Kidney capillary endothelial cell (primary cell): ENCODE measurements at places on chromosomes 7 and 10.

- no peak for DNase-seq
Observed at GRCh38 chr10:71482620-71483019, 85.9 kb downstream of the CDH23 start.

GRCh38 chr10:15211464-15211979 lies 43.0 kb upstream of the NMT2 start:
- peak; percentile 62 for DNase-seq

GRCh38 chr10:13327534-13327933 lies 20.6 kb downstream of the SEPHS1 start:
- no peak for DNase-seq

GRCh38 chr10:81876253-81877077 lies 1.5 kb downstream of the NRG3 start:
- no peak for DNase-seq

GRCh38 chr10:127410030-127410429 lies 139.1 kb upstream of the NPS start:
- no peak for DNase-seq

DNA sequence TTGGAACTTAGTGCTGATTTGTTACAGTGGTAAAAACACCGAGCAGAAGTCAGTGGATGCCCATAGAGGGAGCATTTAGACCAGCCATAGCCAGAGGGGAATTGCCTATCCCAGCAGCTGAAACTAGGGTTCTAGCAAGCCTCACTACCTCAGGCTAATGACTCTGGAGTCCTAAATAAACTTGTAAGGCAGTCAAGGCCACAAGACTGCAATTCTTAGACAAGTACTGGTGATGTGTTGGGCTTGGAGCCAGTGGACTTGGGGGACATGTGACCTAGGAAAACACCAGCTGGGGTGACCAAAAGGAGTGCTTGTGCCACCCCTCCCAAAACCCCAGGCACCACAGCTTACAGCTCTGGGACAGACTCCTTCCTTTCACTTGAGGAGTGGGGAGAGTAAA lies 209.0 kb downstream of the MAGI2 start:
- no peak for DNase-seq

DNA sequence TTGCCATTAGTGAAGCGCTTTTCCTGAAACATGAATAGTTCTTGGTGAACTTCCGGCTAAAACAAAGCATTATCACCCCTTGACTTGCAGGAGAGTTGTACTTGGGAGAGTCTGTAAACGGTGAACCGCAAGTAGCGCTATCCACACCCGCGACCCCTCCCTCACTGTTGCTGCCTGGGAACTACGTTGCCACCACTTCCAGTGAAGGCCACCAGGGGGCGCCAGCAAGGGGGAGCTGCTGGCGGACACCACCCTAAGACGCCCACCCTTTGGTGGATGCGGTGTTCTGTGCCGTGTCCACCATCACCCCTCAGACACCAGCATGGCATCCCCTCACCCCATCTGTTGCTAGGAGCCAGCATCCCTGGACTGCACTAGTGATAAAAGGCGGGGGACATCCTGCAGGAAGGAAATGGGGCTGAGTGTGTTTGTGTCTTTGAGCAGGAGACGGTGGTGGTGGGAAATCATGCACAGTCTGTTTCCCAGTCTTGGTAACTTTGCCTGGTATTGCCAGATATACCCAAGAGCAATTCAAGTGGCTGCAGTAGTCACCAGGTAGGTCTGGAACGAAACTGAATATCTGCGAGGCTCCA lies 298.2 kb downstream of the FRMD4A start:
- DNase-seq, result peak; percentile 38

GRCh38 chr10:35019041-35020024 lies 70.8 kb downstream of the CUL2 start:
- DNase-seq, result no peak

- DNase-seq, result no peak
Observed at GRCh38 chr10:89591111-89591795, 53.8 kb downstream of the PANK1 start.

DNA sequence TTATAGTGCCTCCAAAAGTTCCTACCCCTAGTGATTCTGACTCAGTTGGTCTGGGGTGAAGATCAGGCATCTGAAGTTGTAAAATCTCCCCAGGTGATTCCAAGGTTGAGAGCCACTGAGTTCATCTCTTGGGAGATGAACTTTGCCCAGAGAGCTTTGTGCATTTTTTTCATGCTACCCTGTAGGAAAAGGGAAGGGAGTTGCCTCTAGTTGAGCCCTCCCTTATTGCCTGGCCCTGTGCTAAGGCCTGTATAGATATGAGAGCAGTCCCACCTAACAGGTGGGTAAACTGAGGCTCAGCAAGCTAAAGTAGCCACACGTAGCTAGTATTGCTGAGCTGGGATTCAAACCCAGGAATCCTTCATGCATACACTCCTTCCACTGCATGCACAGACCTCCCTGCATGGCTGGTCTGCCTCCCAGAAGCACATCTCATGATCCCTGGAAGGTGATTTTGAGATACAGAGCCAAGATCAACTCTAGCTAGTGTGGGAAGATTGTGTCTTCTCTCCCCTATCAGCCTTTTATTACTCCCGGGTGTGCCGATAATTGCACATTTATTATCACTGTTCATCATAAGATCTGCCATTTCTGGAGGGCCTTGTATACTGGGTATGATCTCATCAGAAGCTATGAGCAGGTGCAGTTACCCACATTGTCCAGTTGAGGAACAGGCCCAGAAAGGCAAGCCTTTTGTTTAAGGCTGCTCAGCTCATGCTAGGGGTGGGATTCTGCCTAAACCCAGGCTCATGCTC lies 47.0 kb downstream of the TBATA start:
- no peak for DNase-seq

GRCh38 chr7:105876964-105877601 lies 684 bp upstream of the ATXN7L1 start:
- no peak for DNase-seq

GRCh38 chr7:25098096-25099046 lies 26.7 kb downstream of the CYCS start:
- DNase-seq, result peak; percentile 57

DNA sequence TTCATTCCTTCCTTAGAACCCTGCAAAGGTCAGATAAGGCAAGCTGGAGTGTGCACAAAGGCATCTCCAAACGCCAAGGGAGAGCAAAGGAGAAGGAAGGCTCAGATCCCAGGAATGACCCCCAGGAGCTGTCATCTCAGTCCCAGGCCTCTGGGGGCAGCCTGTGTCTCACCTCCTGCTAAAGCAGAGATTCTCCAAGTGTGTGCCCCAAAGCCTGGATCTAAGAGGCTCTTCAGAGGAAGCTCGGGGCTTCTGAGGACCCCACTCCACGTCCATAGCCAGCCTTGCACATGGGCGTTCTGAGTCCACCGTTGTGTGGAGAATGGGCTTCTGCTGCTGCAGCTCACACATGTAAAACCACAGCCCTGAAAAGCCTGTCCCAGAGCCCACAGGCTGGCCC lies 5.1 kb upstream of the GRID1 start:
- DNase-seq, result no peak

- DNase-seq, result no peak
Observed at GRCh38 chr7:2357571-2357970, 2.9 kb downstream of the EIF3B start.

- no peak for DNase-seq
Observed at GRCh38 chr7:80677629-80678028, 39.2 kb downstream of the CD36 start.

DNA sequence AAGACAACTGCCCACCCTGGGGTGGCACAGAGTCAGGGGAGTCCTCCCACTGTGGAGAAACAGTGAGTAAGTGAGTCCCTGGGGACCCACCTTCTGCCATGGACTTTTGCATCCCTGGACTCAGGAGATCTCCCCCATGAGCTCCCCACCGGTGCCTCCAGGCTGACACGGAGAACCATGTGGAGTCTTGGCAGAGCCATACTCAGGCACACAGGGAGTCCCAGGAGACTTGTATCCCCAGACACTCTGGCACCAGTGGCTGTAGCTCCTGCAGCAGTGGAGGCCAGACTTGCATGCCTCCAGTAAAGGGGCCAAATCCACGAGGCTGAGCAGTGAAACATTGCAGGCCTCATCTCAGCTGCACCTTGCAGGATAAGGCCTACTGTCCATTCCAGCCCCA lies 791.4 kb downstream of the PCDH15 start:
- DNase-seq, result no peak

DNA sequence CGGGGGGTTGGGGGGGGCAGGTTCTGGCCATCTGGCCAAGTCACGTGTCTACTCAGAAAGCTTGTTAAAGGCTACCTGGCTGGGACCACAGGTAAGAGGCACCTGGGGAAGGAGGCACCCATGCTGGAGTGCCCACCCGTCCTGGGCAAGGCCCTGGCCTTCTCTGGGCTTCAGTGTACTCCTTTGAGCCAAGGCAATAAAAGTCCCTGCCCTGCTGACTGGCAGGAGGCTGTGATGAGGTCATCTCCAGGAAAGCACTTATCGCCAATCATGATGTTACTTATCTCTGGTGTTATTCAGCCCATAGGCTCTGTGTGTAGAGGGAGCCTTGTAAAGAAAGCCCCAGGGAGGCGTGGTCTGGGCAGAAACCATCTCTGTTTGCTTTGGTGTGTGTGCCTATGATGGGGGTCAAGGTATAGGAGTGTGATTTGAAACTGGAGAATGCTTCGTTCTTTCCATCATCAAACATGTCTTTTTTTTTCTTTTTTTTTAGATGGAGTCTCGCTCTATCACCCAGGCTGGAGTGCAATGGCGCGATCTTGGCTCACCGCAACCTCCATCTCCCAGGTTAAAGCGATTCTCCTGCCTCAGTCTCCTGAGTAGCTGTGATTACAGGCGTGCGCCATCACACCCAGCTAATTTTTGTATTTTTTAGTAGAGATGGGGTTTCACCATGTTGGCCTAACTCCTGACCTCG lies 2.5 kb upstream of the CLDN4 start:
- peak; percentile 50 for DNase-seq

DNA sequence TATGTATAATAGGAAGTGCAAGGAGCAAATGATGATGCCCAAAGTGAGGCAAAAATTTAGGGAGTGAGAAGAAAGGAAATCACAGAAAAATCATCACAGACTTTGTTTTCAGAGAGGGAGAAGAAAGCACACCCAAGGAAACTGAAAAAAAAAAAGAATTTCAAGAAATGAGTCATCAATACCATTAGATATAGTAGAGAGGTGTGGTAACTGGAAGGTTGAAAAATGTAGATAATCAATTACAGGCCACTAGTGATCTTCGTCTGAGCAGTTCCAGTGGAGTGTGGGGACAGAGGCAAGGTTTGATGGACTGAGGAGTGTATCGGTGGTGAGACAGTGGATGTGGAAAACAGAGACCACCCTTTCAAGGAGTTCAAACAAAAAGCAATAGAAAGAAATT lies 31.7 kb downstream of the ASB4 start:
- no peak for DNase-seq

- no peak for DNase-seq
Observed at GRCh38 chr7:138434597-138435019, 25.5 kb upstream of the TRIM24 start.

GRCh38 chr10:103800789-103801540 lies 54.4 kb downstream of the SH3PXD2A start:
- DNase-seq, result no peak

DNA sequence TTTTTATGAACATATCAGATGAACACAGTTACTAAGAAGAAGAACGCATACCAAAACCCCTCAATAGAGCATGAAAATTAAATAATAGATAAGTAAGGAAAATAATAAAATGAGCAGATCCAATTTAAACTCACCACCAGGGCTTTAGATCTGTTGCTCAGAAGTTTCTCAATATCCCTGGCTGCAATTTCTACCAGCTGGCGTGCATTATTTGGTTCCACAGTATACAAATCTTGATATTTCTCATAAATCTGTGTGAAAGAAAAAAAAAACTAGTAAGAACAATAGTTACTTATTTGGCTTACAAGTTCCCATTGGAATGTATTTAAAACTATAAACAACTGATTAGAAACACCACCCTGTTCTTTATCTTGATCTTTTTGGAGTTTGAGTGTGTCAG lies 108.6 kb downstream of the CACNA2D1 start:
- DNase-seq, result no peak

DNA sequence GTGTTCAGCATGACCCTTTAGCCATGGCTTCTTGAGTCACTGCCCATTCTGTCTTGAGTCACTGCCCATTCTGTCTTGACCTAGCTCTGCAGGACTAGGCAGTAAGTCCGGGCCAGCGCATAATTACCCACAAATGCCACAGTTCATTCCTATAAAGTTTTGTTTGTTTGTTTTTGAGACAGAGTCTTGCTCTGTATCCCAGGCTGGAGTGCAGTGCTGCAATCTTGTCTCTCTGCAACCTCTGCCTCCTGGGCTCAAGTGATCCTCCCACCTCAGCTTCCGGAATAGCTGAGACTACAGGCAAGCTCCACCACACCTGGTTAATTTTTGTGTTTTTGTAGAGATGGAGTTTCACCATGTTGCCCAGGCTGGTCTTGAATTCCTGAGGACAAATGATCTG lies 32.7 kb upstream of the TARP start:
- no peak for DNase-seq

GRCh38 chr10:118383699-118384098 lies 41.6 kb upstream of the FAM204A start:
- no peak for DNase-seq

DNA sequence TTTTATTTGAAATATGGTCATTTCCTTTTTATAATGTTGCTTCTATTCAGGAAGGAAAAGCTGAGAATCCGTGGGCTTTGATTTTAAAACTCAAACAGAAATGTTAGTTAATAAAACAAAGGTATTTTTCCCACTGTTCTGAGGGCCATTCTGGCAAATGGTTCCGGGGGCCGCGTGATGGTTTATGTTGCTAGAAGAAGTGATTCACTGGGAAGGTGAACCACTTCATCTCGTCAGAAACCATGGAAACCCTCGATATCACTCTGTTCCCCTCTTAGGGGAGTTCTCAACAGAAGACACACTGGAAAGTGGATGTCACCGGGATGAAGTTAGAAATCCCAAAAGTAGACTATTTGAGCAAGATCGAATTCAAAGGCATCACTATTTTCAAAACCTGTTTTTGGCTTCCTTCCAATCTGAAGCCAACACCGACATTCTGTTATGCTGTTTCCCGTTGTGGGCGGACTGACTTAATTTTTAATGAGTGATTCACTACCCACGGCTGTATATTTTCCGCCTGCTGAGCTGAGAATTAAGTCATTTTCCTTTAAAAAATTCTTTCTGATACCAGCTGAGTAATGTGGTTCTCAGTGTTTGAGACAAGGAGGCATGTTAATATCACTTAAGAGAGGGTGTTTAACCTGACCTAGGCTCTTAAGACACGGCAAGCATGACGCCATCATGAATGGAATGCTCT lies 84.1 kb downstream of the PTPRE start:
- peak; percentile 94 for DNase-seq

DNA sequence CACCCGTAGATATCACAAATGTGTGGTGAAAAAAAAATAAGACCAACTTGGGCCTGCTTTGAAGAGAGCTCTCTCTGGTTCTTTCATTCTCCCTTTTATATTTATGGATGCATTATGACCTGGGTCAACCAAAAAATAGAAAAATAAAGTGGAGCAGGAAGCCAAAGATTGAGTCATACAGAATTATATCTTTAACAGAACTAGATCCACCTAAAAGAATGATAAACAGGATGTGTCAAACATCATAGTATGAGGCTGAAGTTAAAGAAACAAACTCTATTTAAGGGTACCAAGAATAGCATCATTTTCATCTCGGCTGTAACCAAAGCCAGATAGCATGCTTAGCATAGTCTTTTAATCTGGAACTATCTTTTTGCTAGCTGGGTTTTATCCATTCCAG lies 28.8 kb upstream of the NMT2 start:
- DNase-seq, result peak; percentile 72

- DNase-seq, result no peak
Observed at GRCh38 chr10:1687190-1687589, 50.1 kb downstream of the ADARB2 start.

- DNase-seq, result peak; percentile 27
Observed at GRCh38 chr7:21850531-21851285, 95.0 kb downstream of the CDCA7L start.

- DNase-seq, result no peak
Observed at GRCh38 chr7:6691609-6692106, 15.1 kb downstream of the ZNF12 start.
